ENCODE measurements at places on chromosomes 2 and 18.

DNA sequence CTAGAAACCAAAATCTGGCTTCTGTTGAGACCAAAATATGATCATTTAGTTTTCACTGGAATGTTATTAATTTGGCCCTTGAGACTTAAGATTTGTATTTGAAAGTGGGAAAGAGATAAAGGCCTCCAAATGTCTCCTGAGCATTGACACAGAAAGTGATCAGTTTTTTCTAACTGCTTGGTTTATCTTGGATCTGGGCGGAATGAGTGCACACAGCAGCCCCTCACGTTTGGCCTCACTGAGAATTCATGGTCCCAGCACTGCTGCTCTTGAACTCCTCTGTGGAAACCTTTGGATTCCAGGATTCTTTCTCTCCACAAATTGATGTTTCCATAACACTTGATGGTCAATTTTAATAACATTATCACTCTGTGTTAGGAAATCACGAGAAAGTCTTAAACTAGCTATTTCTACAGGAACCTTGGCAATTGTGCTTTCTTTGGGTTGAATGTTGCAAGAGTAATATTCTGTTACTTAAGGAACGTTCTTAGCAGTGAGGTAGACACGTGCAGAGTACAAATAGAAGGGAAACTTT lies 180.3 kb upstream of the BCL2L11 start:
- DNase-seq: no peak

- DNase-seq: no peak
These were observed 106.3 kb upstream of the SEC11C start for GRCh38 chr18:59033359-59033758.

- DNase-seq: no peak
These were observed 104.9 kb downstream of the SPTBN1 start for GRCh38 chr2:54561010-54561409.

- no peak for DNase-seq
These were observed 799 bp downstream of the CYTIP start for GRCh38 chr2:157443090-157443489.

Measured in cortex of kidney (tissue), 1 donor.